ENCODE measurements at places on chromosomes 5 and 9.

DNA sequence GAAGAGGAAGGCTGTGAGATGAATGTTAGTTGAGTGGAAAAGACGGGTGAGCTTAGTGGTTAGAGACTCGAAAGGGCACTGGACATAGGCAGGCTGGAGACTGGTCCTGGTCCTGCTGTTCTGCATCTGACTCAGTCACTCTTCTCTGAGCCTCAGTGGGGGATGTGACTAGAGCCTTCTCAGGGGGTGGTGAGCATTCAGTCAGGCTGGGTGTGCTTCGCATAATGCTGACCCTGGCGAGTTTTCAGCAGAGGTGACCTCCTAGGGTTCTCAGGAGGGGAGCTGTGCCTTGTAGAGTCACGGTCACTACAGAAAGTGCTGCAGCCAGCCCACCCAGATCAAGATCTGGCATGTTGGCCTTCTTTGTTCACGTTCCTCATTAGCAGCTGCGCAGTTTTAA lies 44.3 kb downstream of the PRRC2B start:
- DNase-seq, result no peak

GRCh38 chr5:67156976-67157583 lies 39.5 kb downstream of the CD180 start:
- no peak for DNase-seq

GRCh38 chr5:35656721-35657120 lies 39.1 kb downstream of the SPEF2 start:
- no peak for DNase-seq

GRCh38 chr9:89448381-89448780 lies 49.5 kb downstream of the SEMA4D start:
- no peak for DNase-seq

DNA sequence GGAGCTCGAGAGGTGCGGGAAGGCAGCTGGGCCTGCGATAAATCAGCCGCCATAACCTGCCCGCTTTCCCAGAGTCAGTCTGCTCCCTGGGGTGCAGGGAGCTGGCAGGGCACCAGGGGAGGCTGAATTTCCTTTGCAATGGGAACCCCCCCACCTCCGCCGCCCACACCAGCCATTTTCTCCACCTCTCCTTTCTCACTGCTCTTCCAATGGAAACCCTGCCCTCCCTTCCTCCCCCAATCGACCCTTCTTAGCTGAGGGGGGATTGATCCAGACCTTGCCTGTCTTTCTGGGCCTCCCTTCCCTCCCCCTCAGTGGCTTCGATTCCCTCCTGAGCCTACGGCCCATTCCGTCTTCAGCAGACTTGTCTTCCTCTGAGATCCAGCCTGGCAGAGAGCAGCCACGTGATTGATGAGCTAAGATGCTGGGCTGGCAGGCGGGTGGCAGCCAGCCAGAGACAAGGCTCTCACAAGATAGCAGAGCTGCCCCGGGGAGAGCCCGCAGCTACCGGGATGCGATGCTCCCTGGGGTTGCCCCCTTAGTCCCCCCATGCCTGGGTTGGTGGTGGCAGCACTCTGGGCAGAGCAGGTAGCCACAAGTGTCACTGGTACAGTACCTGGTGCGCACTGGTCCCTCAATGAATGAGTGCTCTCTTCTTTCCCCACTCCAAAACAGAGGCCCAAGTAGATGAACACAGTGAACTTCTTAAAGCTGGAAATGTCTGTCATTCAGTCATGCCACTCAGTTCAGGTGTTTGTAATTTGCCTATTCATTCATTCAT lies 53.7 kb upstream of the FABP6 start:
- no peak for DNase-seq

DNA sequence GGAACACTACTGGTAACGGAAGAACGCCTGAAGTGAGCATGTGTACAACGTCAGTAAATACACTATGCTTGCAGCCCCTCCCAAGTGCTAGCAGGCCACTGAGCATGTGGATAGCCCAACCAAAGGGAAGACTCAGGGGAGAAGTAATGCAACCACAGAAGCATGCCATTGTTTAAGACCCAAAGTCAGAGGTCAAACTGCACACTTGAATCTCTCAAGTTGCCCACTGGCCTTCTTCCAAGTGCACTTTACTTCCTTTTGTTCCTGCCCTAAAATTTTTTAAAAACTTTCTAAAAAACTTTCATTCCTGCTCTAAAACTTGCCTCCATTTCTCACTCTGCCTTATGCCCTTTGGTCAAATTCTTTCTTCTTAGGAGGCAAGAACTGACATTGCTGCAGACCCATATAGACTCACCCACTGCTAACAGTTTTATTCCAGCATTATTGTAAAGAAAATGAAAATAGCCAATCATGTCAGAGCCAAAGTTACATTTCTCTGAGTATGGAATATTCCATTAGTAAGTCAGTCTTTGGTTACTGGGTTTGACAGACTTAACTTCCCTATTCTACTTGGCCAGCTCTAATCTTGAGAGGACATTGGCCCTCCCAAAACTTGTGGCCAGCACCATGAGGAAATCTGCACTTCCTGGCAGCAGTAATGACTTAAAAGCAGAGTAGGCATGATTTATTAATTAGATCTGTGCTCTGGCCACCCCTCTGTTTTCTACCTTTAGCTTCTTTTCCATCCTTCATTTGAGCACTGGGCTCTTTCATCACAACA lies 76.9 kb downstream of the TSSK1B start:
- DNase-seq, result no peak

DNA sequence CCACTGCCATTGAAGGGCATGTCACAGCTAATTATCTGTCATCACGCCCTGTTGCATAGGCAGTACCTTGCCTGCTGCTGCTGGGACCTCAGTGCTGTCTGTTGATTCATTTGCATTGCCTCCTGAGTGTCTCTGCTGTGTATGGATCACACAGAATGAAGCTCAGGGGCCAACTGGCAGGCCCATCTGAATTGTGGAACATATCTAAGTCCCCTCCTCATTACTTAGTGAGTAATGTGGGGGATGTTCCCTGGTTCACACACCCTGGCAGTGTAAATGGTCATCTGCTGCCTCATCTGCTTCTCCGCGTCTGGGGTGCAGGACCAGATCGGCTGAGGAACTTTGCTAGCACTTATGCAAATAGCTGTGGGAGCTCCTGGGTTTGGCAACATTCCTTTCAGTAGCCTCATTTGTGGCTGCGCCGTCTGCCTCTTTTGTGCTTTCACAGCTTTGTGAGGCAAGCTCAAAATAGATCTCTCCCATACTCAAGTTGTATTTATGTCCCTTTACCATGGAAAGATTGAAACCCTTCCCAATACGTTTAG lies 25.4 kb downstream of the TYRP1 start:
- DNase-seq, result no peak

- no peak for DNase-seq
These were observed 1133.2 kb upstream of the CDH18 start for GRCh38 chr5:21121213-21121612.

GRCh38 chr5:138128334-138128733 lies 10.9 kb downstream of the NME5 start:
- no peak for DNase-seq

DNA sequence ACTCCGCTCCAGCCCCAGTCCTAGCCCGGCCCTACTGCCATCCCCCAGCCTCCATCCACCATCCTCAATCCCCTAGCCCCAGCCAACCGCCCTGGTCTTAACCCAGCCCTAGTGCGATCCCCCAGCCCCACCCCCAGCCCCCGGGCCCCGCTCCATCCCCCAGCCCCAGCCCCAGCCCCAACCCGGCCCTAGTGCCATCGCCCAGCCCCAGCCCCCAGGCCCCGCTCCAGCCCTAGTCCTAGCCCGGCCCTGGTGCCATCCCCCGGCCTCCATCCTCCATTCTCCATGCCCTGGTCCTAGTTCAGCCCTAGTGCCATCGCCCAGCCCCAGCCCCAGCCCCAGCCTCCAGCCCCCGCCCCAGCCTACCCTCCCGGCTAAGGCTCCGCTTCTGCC lies 398 bp downstream of the TOR1A start:
- DNase-seq, result no peak

GRCh38 chr5:107576736-107577393 lies 93.9 kb downstream of the EFNA5 start:
- no peak for DNase-seq

GRCh38 chr9:99748266-99748665 lies 73.4 kb upstream of the NR4A3 start:
- no peak for DNase-seq

- DNase-seq, result no peak
These were observed 24.0 kb downstream of the SEMA4D start for GRCh38 chr9:89473762-89474469.

DNA sequence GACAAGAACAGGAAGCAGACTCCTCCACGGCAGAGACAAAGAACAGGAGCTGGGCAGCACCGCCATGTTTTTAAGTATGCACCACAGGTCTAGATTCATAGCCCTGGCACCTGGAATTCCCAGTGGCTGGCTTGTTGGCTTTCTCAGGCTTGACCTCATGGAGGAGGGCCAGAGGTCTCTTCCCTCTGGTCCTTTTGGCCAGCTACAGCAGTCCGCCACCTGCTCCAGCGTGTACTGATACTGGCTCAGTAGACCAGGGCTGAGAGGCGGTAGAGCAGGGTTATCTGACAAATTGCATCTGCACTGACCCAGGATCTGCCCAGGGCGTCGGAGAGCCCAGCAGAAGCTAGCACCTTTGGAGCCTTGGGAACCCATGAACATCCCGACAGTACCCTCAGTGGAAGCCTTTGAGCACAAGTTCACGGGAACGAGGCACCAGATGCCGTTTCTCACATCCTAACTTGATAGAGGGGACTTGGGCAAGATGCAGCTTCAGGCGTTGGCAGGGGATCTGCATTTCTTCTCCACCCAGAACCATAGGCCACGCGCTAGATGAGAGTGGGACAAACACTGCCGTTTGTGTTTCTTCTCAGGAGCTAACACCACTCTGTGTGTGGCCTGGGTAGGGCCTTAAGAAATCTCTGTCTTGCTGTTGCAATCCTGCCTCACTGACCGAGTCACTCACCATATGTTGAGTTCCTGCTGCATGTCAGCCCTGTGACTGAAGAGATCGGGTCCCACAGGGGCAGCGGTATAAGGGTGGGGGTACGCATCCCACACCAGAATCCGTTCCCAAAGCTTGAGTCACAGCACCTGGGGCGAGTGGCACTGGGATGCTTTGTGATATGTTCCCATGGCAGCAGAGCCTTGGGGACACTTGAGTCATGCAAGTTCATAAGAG lies 90.3 kb upstream of the OTULINL start:
- no peak for DNase-seq

DNA sequence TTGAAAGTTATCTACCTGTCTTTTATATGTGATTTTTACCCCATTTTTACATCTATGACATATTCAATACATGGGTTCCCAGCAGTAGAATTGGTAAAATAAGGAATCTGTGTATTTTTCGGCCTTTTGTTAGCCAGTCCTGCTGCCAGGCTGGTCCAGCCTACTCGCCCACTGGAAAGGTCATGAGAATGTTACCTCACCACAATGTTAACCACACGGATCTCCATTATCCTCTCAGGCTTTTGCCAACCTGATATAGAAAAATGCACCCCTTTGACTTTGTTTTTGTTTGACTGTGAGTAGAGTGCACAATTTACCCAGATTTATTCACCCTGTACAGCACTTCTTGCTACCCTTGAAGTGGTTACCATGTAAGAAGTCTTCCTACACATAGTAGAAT lies 167.2 kb downstream of the CTNND2 start:
- DNase-seq, result no peak

DNA sequence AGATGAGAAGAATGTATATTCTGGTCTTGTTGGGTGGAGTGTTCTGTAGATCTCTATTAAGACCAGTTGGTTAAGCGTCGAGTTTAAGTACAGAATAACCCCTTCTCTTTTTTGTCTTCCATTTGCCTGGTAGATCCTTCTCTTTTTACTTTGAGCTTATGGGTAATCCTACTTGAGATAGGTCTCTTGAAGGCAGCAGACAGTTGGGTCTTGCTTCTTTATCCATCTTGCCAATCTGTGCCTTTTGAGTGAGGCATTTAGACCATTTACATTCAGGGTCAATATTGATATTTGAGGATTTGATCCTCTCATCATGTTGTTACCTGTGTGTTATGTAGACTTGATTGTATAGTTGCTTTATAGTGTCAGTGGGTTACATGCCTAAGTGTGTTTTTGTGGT lies 152.7 kb downstream of the CWC27 start:
- no peak for DNase-seq

- no peak for DNase-seq
These were observed 27.0 kb downstream of the MSX2 start for GRCh38 chr5:174751154-174752000.

- DNase-seq, result no peak
These were observed 37.9 kb downstream of the SLC27A6 start for GRCh38 chr5:129003232-129003631.

GRCh38 chr5:129903466-129904101 lies 681 bp upstream of the CHSY3 start:
- DNase-seq, result no peak

DNA sequence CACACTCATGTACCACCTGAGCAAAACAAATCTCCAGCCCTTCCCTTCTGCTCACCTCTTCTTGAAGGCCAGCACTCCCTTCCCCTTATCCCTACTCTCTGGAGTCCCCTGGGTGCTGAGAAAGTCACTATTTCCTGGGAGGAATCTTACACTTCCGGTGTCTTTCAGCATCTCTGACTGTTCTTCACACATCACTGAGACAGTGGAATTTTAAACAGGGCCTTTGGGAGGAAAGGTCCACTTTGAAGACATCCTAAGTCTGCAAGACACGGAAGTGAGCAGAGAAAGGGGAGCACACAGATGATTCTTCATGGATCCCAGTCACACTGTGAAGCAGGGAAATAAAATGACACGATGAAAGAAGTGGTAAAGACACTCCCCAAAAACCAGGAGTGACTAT lies 25.6 kb downstream of the FRMD3 start:
- no peak for DNase-seq

DNA sequence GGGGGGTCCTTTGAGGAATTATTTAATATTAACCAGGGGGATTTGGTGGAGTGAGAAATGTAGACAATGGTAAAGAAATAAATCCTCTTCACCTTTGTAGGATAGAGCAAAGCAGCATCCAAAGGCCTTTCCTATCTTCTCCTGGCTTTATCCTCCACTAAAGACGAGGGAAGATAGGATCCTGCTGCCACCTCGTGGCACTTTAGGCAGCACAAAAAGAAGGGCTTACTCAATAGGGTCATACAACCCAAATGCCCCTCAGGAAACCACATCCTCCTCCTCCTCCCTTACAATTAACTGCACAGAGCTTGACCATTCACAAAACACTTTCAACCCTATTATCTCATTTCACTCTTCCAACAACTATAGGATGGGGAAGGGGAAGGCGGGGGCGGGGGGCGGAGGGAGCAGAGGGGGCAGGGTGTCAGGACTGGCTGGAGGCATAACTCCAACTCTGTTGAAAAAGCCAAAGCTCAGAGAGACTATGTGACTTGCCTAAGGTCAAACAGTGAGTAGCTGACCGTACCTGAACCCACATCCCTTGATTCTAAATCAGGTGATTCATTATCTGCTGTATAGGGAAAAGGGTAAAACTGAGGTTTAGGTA lies 45.4 kb upstream of the MYOT start:
- DNase-seq, result no peak
